CD4-positive, CD25-positive, alpha-beta regulatory T cell (primary cell): ENCODE measurements at places on chromosomes 2 and 18. TPM values are rescaled to one million over a fixed set of nuclear protein-coding genes. Genes with fewer than 3 reads are reported as not detected.

DNA sequence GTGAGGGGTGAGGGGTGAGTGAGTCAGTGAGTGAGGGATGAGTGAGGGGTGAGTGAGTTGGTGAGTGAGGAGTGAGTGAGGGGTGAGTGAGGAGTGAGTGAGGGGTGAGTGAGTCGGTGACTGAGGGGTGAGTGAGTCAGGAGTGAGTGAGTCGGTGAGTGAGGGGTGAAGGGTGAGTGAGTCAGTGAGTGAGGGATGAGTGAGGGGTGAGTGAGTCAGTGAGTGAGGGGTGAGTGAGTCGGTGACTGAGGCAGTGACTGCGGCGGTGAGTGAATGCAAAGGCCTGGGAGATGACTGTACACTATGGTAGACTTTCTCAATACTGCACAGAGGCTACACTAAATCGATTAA lies 16.6 kb downstream of the THAP4 start:
- H3K4me1 ChIP-seq = peaks cover 18% of the 10 kb centered on the region
- H3K27me3 ChIP-seq = no peaks in the 10 kb centered on the region
- no peak overlapping the region for H3K4me3 ChIP-seq
- no peak overlapping the region for H3K27ac ChIP-seq
- no peaks in the 10 kb centered on the region for H3K36me3 ChIP-seq

DNA sequence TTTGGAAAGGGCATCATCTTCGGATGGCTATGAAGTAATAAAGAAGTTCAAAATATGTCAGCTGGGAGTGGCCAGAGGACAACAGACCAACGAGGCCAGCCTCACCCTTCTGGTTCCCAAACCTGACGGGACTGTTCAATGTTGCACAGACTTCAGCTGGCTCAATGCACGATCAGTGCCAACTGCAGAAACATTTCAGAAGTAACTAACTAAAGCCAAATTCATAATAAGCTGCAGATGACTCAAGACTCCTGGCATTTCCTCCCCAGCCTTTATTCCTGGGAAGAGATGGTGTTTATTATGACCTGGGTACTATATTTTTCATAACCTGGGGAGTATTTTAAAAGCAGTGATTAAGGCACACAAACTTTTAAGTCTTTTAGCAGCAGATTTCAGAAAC lies 3.8 kb upstream of the ATP6V1C2 start:
- no peak overlapping the region for H3K27ac ChIP-seq
- no peaks in the 10 kb centered on the region for H3K36me3 ChIP-seq
- DNase-seq = no peak
- no peak overlapping the region for H3K4me3 ChIP-seq

DNA sequence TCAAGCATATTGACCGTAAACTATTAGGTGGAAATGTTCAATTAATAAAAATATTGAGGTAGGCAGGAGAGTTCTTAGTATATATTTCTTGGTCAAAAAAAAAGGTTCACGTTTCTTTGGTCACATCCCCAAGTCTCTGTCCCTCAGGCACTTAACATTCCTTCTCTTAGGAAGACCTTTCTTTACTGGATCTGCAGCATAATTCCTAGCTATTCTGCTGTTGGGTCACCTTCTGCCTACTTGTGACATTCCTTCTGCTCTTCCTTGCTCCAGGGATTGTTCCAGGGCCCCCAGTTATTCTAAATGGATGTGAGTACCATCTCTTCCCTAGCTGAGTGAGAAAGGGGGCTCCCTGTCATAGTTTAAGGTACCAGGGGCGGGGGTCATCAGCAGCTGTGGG lies 4.2 kb downstream of the UGP2 start:
- H3K4me3 ChIP-seq = peak overlapping the region; percentile 21
- DNase-seq = no peak
- H3K4me1 ChIP-seq = peaks cover 72% of the 10 kb centered on the region
- no peak overlapping the region for H3K27ac ChIP-seq
- no peaks in the 10 kb centered on the region for H3K27me3 ChIP-seq

DNA sequence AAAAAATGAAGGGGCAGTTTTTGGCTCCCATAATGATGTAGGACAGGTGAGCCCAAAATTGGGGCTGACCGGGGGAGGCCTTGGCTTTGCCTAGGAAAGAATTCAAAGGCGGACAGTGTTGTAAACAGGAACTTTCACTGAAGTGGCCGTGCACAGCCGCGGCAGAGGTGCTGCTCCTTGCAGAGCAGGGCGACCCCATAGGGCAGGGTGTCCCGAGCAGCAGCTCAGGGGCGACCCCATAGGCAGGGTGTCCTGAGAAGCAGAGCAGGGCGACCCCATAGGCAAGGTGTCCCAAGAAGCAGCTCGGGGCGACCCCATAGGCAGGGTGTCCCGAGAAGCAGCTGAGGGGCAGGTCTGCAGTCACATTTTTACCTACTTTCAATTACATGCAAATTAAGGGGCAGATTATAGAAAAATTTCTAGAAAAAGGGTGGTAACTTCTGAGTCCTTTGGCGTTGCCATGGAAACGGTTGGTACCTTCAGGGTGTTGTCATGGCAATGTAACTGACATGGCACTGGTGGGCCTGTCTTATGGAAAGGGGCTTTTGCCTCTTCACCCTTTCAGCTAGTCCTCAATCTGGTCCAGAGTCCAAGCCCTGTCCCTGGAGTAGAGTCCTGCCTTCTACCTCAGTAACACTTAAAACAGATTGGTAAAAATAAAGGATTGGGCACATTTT lies 134.5 kb downstream of the FBXO15 start:
- no peaks in the 10 kb centered on the region for H3K27me3 ChIP-seq
- no peaks in the 10 kb centered on the region for H3K4me1 ChIP-seq
- no peak for DNase-seq
- H3K36me3 ChIP-seq = no peaks in the 10 kb centered on the region
- H3K27ac ChIP-seq = no peak overlapping the region

DNA sequence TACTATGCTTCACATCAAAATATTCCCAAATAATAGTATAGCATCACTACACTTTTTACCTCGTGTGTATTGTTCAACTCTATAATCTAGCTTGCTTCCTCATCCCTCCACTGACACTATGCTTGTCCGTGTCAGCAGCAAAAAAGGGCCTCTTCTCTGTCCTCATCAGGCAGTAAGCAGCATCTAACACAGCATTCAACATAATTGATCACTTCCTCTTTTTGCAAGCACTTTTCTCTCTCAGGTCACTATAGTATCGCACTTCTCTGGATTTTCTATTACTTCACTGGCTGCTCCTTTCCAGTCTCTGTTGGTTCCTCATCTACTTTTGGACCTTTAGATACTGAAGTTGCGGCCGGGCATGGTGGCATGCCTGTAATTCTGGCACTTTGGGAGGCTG lies 64.9 kb upstream of the ZSWIM2 start:
- no peaks in the 10 kb centered on the region for H3K4me1 ChIP-seq
- no peak for DNase-seq
- no peak overlapping the region for H3K27ac ChIP-seq
- H3K27me3 ChIP-seq = no peaks in the 10 kb centered on the region
- no peak overlapping the region for H3K4me3 ChIP-seq
- no peaks in the 10 kb centered on the region for H3K36me3 ChIP-seq

GRCh38 chr2:207123335-207123744 lies 42.4 kb downstream of the KLF7 start:
- H3K36me3 ChIP-seq = peaks cover 12% of the 10 kb centered on the region
- H3K27me3 ChIP-seq = no peaks in the 10 kb centered on the region
- no peaks in the 10 kb centered on the region for H3K4me1 ChIP-seq
- peak; percentile 47 for DNase-seq

DNA sequence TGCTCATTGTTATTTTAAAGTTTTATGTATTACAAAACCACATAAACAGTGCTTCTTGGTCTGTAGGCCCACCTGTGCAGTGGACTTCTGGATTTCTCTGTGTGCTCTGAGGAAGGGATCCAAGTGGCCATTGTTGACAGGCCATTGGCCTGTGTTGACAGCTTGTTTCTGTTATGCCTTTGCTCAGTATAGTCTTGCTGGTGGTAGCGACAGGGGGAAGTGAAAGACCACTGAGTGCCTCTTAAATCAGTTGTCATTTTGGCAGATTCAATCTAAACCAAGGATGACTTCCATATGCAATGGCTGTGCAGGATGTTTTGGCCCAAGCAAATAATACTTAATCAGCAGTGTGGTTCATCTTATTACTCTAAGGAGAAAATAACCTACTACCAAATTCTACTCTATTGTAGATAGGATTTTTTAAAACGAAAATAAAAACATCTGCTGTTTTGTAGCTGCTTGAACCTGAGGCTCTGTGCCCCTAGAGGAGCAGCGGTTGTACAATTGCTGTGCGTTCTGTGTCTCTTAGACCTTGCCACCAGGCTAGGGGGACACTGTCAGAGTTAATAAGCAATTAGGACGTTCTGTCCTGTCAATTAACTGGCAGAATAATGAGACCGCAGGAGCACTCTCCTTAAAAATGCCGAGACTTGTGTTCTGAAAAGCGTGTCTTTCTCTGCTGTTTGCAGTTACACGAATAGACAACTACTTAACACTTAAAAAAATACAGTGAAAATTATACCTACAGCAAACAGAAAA lies 108.2 kb downstream of the RHBDD1 start:
- peaks cover 5% of the 10 kb centered on the region for H3K36me3 ChIP-seq
- H3K27me3 ChIP-seq = no peaks in the 10 kb centered on the region
- no peak overlapping the region for H3K4me3 ChIP-seq
- no peaks in the 10 kb centered on the region for H3K4me1 ChIP-seq

DNA sequence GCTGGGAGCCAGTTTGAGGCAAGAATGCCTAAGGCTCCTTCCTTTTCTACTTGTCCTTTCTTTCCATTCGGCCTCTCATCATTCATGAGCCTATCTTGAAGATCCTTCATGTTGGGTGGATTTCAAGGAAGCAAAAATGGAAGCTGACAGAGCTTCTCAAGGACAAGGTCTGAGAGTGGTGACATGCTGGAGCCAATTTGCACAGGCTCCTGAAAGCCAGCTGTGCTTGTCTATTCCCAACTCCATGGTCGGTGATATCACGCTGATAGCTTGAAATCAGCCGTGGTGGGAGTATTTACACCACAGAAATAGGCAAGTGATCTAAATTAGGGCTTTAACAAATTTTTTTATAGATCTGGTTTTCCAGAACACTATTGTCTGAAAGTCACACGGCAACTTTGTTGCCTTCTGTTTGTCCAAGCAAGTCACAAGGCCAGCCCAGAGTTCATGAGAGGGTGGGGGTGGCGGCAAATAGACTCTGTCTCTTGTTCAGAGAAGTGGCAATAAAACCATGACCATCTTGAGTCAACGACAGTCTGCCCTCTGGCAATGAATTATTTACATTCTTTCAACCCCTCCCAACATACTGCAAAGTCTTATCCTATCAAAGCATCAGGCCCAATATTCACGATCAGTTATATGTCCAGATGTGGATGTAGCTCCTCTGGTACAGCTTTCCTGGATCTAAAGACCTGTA lies 49.9 kb upstream of the SLC35F5 start:
- H3K36me3 ChIP-seq = no peaks in the 10 kb centered on the region
- H3K4me1 ChIP-seq = no peaks in the 10 kb centered on the region
- no peak for DNase-seq
- H3K4me3 ChIP-seq = no peak overlapping the region
- peaks cover 1% of the 10 kb centered on the region for H3K27me3 ChIP-seq

- H3K36me3 ChIP-seq = no peaks in the 10 kb centered on the region
- H3K27ac ChIP-seq = no peak overlapping the region
- H3K27me3 ChIP-seq = no peaks in the 10 kb centered on the region
- no peak for DNase-seq
- no peaks in the 10 kb centered on the region for H3K4me1 ChIP-seq
- no peak overlapping the region for H3K4me3 ChIP-seq
Measured at GRCh38 chr2:10019602-10020400, 23.5 kb upstream of the KLF11 start.

DNA sequence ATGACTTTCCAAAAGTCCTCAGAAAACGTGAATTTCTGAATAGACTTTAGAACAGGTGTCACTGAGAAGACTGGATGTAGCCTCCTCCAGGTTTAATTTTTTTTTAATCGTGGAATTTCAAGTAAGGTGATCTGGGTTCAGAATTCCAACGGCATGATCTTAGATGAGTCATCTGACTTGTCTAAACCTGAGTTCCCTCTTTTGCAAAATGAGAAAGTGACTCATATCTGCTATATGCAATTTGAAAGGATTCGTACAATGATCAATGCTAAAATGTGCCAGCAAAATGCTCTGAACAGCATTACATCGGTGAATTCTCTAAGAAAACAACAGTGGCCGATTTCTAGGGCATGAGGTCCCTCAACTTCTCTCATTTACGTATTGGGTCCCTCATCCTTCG lies 69.1 kb upstream of the ZNF516 start:
- no peak for DNase-seq
- H3K4me1 ChIP-seq = no peaks in the 10 kb centered on the region
- no peak overlapping the region for H3K4me3 ChIP-seq
- H3K27ac ChIP-seq = no peak overlapping the region
- H3K36me3 ChIP-seq = no peaks in the 10 kb centered on the region

- no peaks in the 10 kb centered on the region for H3K36me3 ChIP-seq
- no peak overlapping the region for H3K27ac ChIP-seq
- H3K4me3 ChIP-seq = no peak overlapping the region
- H3K4me1 ChIP-seq = no peaks in the 10 kb centered on the region
- DNase-seq = no peak
- H3K27me3 ChIP-seq = no peaks in the 10 kb centered on the region
Measured at GRCh38 chr18:55634545-55634944, 46.6 kb upstream of the TCF4 start.

GRCh38 chr18:58150772-58151171 lies 106.7 kb downstream of the NEDD4L start:
- H3K27me3 ChIP-seq = no peaks in the 10 kb centered on the region
- no peak for DNase-seq
- H3K27ac ChIP-seq = no peak overlapping the region
- no peaks in the 10 kb centered on the region for H3K4me1 ChIP-seq
- no peaks in the 10 kb centered on the region for H3K36me3 ChIP-seq
- H3K4me3 ChIP-seq = no peak overlapping the region

DNA sequence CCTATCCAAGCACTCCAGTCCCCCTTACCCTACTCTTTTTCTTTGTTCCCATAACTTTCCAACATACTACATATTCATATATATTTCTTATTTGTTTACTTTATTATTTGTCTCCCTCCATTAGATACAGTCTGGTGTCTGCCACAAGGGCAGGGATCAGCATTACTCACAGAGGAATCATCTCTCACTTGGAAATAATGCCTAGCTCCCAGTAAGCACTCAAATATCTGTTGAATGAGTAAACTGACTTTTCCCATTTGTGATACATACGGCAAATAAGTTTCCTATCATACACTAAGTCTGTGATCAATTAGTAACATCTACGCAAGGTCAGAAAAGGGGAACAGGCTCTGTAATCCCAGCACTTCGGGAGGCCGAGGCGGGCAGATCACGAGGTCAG lies 18.7 kb downstream of the C1D start:
- H3K27ac ChIP-seq = no peak overlapping the region
- H3K4me3 ChIP-seq = no peak overlapping the region
- no peak for DNase-seq
- H3K27me3 ChIP-seq = no peaks in the 10 kb centered on the region
- peaks cover 26% of the 10 kb centered on the region for H3K36me3 ChIP-seq
- no peaks in the 10 kb centered on the region for H3K4me1 ChIP-seq

Gene TACR1
- total RNA-seq = not detected

Gene IL36G
- not detected for total RNA-seq

Gene TWIST2
- not detected for total RNA-seq

Gene ACMSD
- total RNA-seq = not detected

Gene ACKR3
- total RNA-seq = 3.0 TPM

Gene PDCD1
- total RNA-seq = 12.3 TPM

Gene DSC1
- total RNA-seq = not detected

Gene CFAP65
- total RNA-seq = not detected
